Astrocyte of the spinal cord (primary cell): ENCODE measurements at places on chromosomes 6 and 20.

DNA sequence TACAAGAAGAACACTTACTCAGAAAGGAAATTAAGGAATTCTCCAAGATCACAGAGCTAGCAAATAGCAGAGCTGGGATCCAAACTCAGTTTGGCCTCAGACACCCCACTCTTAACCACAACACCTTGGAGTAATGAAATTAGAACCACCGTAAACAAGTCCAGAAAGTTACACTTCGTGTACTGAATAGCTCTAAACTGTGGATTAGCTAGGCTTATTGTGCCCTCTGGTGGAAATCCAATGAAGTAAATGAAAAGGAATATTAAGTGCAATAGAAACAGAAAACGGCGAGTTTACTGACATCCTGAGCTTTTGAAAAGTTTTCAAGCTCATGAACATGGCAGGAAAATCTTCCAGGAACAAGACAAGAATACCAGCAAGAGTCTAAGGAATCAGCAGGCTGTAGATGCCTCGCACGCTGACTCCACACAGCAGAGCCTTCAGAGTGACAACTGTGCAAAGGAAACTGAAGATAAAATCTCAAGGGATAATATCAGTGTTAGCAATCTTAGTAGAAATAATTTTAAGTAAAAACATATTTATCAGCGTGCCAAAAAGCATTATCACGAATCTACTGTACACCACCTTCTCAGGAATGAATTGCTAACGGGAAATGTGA is 34.6 kb downstream of the FBXO5 start:
- peak; percentile 56 for DNase-seq

DNA sequence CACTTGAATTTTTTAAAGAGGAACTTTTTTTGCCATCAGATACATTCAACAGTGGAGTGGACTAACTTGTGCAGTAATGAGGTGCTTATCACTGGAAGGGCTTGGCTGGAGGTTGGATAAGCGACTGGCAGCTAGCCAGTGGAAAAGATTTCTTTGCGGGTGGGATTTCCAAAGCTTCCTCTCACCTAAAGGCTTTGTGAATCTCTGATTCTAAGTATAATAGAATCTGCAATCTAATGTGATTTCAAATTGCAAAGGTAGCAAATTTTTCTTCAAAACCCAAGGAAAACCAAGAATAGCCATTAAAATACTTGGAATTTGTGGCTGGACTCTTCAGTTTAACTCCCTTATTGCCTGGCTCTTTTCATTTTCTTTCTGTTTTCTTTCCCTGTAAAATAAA is 460.4 kb upstream of the MARCKS start:
- DNase-seq: no peak

DNA sequence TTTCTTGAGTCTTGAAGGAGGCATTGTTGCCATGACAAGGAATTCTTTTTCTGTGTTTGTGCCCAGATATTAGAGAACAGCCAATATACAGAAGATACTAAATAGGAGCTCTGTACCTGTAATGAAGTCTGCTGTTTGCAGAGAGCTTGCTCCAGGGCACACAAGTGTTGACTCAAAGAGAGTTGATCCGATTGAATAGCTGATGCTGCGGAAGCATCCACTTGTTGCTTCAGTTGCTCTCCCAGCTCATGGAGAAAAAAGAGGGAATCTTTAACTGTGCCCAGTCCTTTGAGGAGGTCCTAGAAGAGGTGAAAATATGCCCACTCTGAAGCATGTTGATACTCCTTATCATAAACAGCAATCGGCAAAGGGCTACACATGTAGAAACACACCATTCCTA is 411.4 kb downstream of the ESR1 start:
- no peak for DNase-seq

- peak; percentile 70 for DNase-seq
These were observed 181.6 kb upstream of the ECI2 start for GRCh38 chr6:4316867-4317400.

GRCh38 chr6:14640631-14641030 is 523.1 kb downstream of the CD83 start:
- no peak for DNase-seq

DNA sequence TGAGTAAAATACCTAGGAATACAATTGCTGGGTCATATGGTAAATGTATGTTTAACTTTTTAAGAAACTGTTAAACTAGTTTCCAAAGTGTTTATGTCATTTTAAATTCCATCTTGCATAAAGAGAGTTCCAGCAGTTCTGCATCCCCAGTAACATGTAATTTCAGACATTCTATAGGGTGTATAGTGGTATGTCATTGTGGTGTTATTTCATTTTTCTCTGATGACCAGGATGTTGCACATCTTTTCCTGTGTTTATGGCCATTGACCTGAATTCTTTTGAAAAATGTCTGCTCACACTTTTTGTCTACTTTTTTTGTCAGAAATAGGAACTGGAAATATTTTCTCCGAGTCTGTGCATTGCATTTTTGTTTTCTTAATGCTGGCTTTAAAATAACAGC is 128.9 kb downstream of the TMEM200A start:
- peak; percentile 36 for DNase-seq

GRCh38 chr6:109373331-109373730 is 8.9 kb downstream of the CD164 start:
- DNase-seq: no peak

GRCh38 chr6:144027932-144028587 is 20.0 kb upstream of the PLAGL1 start:
- no peak for DNase-seq
